A549 treated with Hydrocortisone at 1 μM for 4 hours (cell line): ENCODE measurements at places on chromosomes 2 and 18. TPM values are rescaled to one million over a fixed set of nuclear protein-coding genes. Genes with fewer than 3 reads are reported as not detected.

RIOK3 gene
- 26.0 to 46.8 TPM (median 29.0 TPM) in 5 replicates for total RNA-seq

MAP3K19 gene
- not detected in 5 replicates for total RNA-seq

SLC30A3 gene
- total RNA-seq = 2.8 to 3.6 TPM (median 3.2 TPM) in 5 replicates

TMEM163 gene
- total RNA-seq = 0.06 to 0.22 TPM (median 0.16 TPM) in 5 replicates

SIGLEC15 gene
- total RNA-seq = 0.05 to 0.06 TPM in 2 of 5 replicates, not detected in the others

SCYGR2 gene
- total RNA-seq = not detected in 5 replicates

LCT gene
- total RNA-seq = 0.02 to 0.05 TPM (median 0.05 TPM) in 5 replicates

HOXD13 gene
- total RNA-seq = 0.13 to 0.26 TPM (median 0.15 TPM) in 5 replicates

MYL12B gene
- 370 to 410 TPM (median 399 TPM) in 5 replicates for total RNA-seq

MALL gene
- total RNA-seq = 136 to 171 TPM (median 143 TPM) in 5 replicates

BOLL gene
- not detected in 5 replicates for total RNA-seq

RTP5 gene
- not detected in 5 replicates for total RNA-seq

OSR1 gene
- 8.0 to 11.8 TPM (median 8.2 TPM) in 5 replicates for total RNA-seq

COLEC12 gene
- 0.03 to 0.08 TPM (median 0.06 TPM) in 5 replicates for total RNA-seq

AQP12B gene
- total RNA-seq = not detected in 5 replicates

VWA3B gene
- total RNA-seq = 0.15 to 0.29 TPM (median 0.26 TPM) in 3 of 5 replicates, not detected in the others

RMDN2 gene
- 3.8 to 5.6 TPM (median 5.2 TPM) in 5 replicates for total RNA-seq

ANKRD44 gene
- total RNA-seq = 1.4 to 3.1 TPM (median 2.3 TPM) in 5 replicates

NT5C1B gene
- total RNA-seq = not detected in 5 replicates

SNTG2 gene
- total RNA-seq = not detected in 5 replicates

MLPH gene
- 270 to 331 TPM (median 308 TPM) in 5 replicates for total RNA-seq

CPLX4 gene
- not detected in 5 replicates for total RNA-seq

CNDP1 gene
- not detected in 5 replicates for total RNA-seq

RGPD3 gene
- 0.06 to 0.23 TPM (median 0.17 TPM) in 5 replicates for total RNA-seq

RIT2 gene
- not detected in 5 replicates for total RNA-seq

RND3 gene
- 41.5 to 57.3 TPM (median 47.8 TPM) in 5 replicates for total RNA-seq

DNAJC5G gene
- total RNA-seq = not detected in 5 replicates

XPO1 gene
- total RNA-seq = 94.4 to 157 TPM (median 120 TPM) in 5 replicates

DNAH7 gene
- 0.82 to 1.2 TPM (median 1.0 TPM) in 5 replicates for total RNA-seq

UNC80 gene
- total RNA-seq = not detected in 5 replicates

HES6 gene
- total RNA-seq = 7.9 to 14.6 TPM (median 13.4 TPM) in 5 replicates

INHBB gene
- 23.3 to 28.9 TPM (median 25.9 TPM) in 5 replicates for total RNA-seq

CCDC68 gene
- 3.6 to 6.3 TPM (median 4.7 TPM) in 5 replicates for total RNA-seq

GPBAR1 gene
- total RNA-seq = 0.14 to 0.29 TPM (median 0.18 TPM) in 5 replicates

PXDN gene
- total RNA-seq = 10.4 to 16.9 TPM (median 16.2 TPM) in 5 replicates

ECEL1 gene
- total RNA-seq = 0.09 to 0.37 TPM (median 0.15 TPM) in 5 replicates

RAD51AP2 gene
- not detected in 5 replicates for total RNA-seq
